ENCODE measurements at places on chromosomes 12 and 14.

DNA sequence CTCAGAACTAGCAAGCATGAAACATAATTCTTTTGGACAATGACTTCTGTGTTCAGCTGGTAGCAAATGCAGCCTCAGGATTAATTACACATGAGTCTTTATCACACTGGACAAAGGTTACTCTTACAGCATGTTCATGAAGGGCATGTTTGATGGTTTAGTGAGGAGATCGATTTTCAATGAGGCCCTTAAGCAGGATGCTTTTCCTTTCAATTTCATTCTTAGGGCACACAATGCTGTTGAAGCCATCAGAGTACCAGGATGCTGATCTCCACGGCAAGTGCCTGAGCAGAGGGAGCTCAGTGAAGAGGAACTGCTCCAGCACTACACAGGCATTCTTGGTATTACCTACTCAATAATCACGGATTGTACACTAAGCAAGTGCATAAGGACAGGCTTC, 542.0 kb downstream of the SNAPC1 start:
- DNase-seq, result no peak

GRCh38 chr12:47967461-47968321, 4.3 kb downstream of the TMEM106C start:
- DNase-seq, result no peak

- DNase-seq, result peak; percentile 78
Observed at GRCh38 chr12:117121441-117121840, 22.2 kb upstream of the TESC start.

DNA sequence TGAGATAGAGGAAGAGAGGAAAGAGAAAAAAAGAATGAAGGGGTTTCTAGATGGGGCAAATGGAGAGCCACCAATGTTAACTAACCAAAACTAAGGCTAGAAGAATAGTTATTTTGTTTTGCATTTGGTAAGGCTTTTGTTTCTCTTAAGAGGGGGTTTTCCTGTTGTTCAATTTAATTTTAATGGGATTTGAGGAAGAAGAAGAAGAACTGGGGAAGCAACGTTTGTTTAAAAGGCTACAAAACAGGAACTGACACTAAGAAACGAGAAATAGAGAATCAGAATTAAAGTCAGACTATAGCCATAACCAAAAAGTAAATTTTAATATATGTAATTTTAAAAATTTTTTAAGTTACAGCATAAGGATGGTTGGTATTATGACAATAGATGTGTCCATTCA, 13.7 kb downstream of the TXNDC16 start:
- DNase-seq, result no peak

- no peak for DNase-seq
Observed at GRCh38 chr14:86035882-86036281, 505.9 kb downstream of the FLRT2 start.

DNA sequence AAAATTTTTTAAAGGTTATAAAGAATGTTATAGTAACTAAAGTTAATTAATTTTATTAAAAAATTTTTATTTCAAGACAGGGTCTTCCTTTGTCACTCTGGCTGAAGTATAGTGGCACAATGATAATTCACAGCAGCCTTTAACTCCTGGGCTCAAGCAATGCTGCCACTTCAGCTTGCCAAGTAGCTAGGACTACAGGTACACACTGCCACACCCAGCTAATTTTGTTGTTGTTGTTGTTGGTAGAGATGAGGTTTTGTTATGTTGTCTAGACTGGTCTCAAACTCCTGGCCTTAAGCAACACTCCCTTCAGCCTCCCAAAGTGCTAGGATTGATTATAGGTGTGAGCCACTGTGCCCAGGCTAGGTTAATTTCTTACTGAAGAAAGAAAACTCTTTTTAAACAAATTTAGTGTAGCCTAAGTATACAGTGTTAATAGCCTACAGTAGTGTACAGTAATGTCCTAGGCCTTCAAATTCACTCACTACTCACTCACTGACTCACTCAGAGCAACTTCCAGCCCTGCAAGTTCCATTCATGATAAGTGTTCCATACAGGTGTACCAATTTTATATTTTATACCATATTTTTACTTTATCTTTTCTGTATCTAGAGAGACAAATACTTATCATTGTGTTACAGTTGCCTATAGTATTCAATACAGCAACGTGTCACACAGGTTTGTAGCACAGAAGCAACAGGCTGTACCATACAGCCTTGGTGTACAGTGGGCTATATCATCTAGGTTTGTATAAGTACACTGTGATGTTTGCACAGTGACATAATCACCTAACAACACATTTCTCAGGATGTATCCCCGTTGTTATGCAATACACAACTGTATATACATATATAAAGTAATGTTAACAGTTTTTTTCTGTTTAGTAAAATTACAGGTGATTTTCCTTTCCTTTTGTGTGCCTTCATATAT, 24.7 kb upstream of the DNAAF2 start:
- no peak for DNase-seq

DNA sequence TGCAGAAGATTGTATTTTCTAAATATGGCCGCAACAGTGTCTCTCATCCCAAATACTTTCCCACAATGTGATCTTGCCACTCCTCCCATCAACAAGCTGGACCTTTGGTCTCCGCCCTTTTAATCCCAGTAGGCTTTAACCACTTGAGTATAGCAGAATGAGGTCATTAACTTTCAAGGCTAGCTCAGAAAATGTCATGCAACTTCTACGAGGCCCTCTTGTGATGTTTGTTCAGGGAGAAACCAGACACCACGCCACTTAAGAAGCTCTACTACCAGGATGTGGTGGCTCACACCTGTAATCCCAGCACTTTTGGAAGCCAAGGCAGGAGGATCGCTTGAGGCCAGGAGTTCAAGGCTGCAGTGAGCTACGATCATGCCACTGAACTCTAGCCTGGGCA, 20.1 kb upstream of the OR6J1 start:
- no peak for DNase-seq

DNA sequence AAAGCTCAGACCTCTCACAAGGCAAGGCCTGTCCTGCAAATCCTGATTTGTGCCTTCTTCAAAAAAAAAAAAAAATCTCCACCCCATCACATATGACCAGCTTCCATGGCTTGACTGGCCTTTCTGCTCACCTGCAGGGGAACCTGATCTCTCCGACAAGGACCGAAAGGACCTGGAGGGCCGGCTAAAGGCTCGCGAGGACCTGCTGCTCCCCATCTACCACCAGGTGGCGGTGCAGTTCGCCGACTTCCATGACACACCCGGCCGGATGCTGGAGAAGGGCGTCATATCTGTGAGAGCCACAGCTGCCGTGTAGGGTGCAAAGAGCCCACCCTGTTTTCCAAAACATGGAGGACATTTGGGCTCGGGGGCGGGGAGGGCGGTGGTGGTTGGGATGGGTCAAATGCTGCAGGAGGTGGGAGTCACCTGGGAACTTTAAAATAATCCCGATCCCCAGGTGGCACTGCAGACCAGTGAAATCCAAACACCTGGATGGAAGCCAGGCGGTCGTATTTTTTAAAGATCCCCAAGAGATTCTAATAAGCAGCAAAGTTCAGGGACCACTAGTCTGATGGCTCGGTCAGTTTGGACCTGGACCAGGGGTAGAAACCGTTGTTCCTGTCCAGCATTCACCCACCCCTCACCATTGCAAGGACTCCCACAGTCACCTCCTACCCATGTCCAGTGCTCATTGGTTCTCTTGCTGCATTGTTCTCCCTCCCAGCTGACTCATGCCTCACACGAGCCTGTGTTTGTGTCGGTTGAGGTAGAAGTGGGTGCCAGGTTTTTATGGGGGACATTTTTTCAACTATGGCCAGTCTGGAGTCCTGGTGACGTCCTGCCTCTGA, 44.8 kb downstream of the FOXN4 start:
- peak; percentile 49 for DNase-seq

DNA sequence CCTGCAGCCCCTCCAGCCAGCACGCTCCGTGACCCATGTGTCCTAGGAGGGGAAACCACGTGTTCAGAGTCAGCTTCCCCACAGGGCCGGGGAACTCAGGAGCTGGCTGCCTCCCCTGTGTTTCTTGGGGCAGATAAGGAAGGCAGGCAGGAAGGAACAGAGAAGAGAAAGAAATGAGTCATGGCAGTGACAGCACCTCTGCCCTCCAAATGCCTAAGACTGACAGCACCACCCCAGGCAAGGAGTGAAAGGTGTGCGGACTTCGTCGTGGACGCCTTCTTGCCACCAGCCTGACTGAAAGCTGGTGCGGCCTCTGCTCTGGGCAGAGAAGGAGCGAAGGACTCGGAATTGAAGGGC, 167.0 kb upstream of the FKBP4 start:
- DNase-seq, result no peak

DNA sequence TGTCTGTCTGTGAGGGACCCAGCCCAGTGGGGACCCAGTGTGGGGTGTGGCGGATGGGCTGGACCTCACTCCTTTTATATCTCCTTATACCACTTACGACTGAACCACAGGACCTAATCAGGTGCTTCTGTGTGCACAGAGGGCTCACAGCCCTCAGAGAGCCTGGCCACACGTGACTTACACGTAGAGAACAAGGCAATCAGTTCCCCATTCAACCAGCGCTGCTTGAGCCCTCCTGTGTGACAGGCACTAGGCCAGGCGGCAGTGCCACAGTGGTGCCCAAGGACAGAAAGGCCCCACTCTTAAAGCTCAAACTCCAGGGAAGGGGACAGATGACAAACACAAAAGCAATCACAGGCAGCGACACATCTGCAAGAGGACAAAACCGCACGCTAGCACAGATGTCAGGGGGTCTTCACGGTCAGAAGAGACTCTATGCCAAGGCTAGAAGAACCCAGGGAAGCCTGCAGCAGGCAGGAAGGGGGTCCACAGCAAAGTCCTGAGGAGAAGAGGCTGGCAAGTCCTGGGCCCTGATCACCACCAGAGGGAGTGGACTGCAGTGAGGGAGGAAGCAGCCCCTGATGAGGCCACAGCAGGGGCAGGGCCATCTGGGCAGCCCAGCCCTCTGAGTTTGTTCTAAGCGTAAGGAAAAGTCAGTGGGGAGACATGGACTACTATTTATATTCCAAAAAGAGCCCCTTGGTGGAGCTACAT, 39.3 kb downstream of the SETD3 start:
- no peak for DNase-seq

- peak; percentile 87 for DNase-seq
Observed at GRCh38 chr12:68808388-68809189, 612 bp downstream of the MDM2 start.

- DNase-seq, result no peak
Observed at GRCh38 chr14:72583316-72584272, 310.3 kb downstream of the DPF3 start.

DNA sequence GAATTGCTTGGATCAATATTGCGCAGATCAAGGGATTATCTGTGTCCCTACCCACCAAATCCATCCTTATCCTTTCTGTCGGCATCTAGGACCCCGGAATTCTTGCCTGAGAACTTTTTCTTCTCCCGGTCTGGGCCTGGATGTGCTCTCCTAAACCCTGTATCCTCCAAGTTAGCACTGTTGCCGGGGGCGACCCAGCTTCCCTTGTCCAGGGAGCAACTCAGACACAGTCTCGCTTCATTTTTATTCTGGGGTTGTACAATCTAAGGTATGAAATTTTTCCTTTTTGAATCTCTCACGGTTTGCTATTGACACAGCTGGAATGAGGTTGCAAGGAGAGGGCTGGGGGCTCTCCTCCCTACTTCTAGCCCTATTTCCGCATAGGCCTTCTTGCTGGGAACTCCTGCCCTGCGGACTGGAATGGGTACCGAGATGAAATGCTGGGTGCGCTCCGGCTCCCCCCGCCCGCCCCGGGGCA, 403 bp upstream of the PNP start:
- no peak for DNase-seq

- no peak for DNase-seq
Observed at GRCh38 chr14:65387628-65388027, 24.9 kb upstream of the FUT8 start.

GRCh38 chr12:105555556-105556295, 225.2 kb downstream of the C12orf75 start:
- DNase-seq, result no peak

- peak; percentile 90 for DNase-seq
Observed at GRCh38 chr12:46371718-46372543, 642 bp downstream of the SLC38A2 start.

DNA sequence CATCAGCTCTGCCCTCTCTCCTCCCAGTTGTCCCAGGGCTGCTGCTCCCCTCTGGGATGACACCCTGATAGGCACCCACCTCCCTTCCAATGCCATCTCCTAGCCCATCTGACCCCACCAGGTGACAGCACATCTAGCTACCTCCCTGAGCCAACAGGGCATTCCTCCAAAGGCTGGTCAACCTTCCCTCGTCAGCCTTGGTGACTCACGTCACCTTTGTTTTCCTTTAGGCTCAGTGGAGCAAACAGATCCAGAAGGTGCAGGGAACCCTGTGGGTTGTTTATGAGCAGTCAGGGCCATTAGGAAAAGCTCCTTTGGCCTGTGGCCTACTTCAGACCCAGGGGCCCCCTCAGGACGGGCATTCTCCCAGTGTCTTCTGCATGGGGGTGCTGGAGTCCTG, 32.4 kb downstream of the PIGH start:
- no peak for DNase-seq

DNA sequence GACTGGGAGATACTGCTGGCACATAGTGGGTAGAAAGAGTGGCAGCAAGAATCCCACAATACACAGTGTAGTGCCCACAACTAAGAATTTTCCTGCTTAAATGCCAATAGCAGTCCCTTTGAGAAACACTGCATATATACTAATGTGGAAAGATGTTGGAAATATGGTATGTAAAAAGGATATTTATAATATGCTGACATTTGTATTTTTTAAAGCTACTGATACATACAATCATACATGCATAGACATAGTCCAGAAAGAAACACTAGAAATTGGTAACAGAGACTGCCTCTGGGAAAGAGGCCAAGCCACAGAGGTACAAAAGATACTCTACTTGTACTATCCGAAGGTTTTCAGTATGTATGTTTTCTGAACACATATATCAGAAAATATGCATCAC, 30.3 kb downstream of the TRIP11 start:
- no peak for DNase-seq
